B cell (primary cell): ENCODE measurements at places on chromosomes 12 and 14.

GRCh38 chr14:76267322-76268046 lies 108.5 kb upstream of the ESRRB start:
- peak; percentile 8 for DNase-seq

GRCh38 chr14:36807727-36808126 lies 146.1 kb downstream of the PAX9 start:
- no peak for DNase-seq

DNA sequence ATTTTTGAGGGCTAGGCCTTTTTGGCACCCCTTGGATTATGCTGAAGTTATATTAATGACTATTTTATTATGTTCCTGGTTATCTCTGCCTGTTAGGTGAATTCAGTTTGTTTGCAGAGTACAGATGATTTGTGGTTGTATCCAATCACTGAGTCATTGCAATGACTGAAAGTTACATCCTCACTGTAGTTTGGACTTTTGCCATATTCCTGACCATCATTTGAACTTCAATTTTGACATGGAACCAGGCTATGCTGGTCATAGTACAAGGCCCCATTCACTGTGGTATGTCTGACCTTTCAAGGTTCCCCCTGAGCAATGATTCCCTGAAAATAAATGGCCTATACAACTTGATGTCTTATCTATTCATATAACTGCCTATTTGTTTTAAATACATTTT lies 621.0 kb downstream of the CCER1 start:
- no peak for DNase-seq

GRCh38 chr12:55780685-55781084 lies 36.8 kb downstream of the SARNP start:
- DNase-seq = no peak

DNA sequence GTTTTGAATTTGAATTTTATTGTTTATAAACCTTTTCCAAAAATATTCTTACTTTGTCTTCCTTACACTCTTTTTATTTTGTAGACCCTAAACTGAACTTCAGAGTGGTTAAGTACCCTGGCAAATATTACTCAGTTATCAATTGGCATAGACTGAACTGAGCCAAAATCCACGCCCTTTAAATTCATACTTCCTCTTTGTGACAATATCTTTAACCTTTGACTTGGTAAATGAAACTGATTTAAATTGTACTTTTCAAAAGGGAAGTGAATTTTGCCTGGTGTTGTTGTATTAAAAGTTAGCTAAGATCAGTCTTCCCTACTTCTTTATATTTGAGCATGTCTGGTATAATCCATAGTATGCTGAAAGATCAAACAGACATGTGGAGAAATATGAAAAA lies 184.3 kb upstream of the USP15 start:
- DNase-seq = no peak

- DNase-seq = peak; percentile 46
These were observed 523 bp downstream of the WSB2 start for GRCh38 chr12:118060301-118061010.

GRCh38 chr14:53696217-53696965 lies 260.2 kb downstream of the BMP4 start:
- DNase-seq = no peak

- DNase-seq = no peak
These were observed 391.3 kb upstream of the FOXG1 start for GRCh38 chr14:28375295-28375694.

- no peak for DNase-seq
These were observed 119.8 kb downstream of the ASCL1 start for GRCh38 chr12:103077108-103077773.

DNA sequence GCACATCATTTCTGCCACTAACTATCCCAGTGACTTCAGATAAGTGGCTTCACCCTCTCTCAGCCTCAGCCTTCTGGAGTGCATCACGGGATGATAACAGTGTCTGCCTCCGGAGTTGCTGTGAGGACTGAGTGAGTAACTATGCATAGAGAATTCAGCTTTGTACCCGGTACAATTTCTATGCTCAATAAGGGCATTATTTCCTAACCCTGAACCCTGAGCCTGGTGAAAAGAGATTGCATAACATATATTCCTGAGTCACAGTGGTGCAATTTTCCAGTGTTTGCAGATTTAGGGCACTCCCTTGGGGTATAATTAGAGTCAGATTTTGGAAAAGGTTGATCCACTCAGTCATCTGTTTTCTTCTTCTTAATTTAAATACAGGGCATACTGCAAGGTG lies 181.1 kb downstream of the PTPN11 start:
- DNase-seq = no peak

DNA sequence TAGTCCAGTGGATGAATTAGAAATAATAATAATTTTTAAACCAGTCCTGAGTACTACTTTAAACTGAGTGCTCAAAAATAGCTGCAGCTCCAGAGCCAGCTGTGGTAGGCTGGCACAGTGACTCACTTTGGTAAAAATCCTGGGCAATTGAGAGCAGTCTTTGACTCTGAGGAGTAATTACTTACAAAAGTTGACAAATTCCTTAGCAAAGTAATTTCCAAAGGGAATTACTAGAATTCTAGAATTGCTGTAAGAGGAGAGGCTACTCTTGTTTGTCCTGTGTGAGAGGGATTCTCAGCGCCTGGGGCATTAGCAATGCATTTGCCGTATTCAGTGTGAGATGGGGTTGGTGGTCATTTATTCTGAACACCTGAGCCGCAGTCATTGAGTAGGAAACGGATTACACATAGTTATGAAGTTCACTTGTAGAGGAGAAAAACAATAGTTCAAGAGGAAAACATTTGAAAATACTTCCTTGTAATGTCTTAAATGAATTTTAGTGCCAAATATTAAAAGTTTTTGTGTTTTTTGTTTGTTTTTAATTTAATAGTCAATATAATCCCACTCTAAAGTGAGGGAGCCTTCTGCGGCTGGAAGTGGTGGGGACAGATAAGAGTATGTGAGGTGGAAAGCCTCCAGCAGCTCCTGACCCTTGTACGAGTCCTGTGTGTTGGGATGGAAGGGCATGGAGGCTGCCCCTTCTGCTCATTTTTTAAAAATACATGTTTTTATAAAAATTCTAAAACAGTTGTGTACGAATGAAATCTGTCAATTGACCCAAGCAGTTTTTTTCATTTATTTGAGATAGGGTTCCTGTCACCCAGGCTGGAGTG lies 41.9 kb downstream of the EID3 start:
- DNase-seq = no peak

- no peak for DNase-seq
These were observed 52.0 kb upstream of the SAV1 start for GRCh38 chr14:50719911-50720759.

- DNase-seq = peak; percentile 26
These were observed 117.1 kb downstream of the SLC25A47 start for GRCh38 chr14:100440207-100440631.

GRCh38 chr14:21300892-21301291 lies 21.0 kb downstream of the RPGRIP1 start:
- DNase-seq = peak; percentile 66

- DNase-seq = no peak
These were observed 21.0 kb upstream of the ACSM4 start for GRCh38 chr12:7282844-7283243.

GRCh38 chr12:52618216-52618615 lies at the start of gene KRT73:
Gene KRT73, minus strand, starts transcription at chr12:52618559. Its CDS starts 35 bp downstream, at chr12:52618524.
- DNase-seq = no peak

DNA sequence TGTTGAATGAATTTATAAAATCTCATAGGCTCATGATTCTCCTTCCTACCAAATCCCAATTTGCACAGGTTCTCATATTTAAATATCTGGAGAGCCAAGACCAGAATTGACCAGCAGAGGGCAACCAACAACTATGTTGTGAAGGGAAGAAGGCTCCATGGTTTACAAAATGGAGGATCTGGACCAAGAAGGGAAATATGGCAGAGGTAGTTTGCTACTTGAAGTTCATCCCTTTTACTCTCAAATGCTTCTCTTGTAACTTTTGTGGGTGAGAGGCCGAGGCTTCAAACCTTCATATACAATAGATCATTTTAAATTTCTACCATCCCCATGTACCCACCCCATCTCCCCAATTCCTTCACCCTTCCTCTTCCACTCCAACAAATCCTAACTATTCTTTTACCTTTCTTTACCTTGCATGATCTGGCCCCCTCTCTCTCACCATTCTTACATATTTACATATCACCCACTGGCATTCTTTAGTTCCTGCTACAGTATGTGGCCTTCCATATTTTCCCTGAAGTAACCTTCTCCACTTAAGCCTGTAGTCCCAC lies 3.8 kb upstream of the SMARCC2 start:
- DNase-seq = peak; percentile 86

GRCh38 chr14:38208618-38209562 lies 1.2 kb downstream of the SSTR1 start:
- DNase-seq = no peak

- DNase-seq = no peak
These were observed 52.0 kb downstream of the NOS1 start for GRCh38 chr12:117309276-117309925.

- DNase-seq = no peak
These were observed 71.2 kb downstream of the RASSF8 start for GRCh38 chr12:26029736-26030022.

GRCh38 chr14:53842938-53843337 lies 113.7 kb downstream of the BMP4 start:
- no peak for DNase-seq

GRCh38 chr14:55867719-55868118 lies 250.5 kb upstream of the PELI2 start:
- no peak for DNase-seq

GRCh38 chr12:27270148-27270547 lies 26.1 kb downstream of the STK38L start:
- DNase-seq = no peak

DNA sequence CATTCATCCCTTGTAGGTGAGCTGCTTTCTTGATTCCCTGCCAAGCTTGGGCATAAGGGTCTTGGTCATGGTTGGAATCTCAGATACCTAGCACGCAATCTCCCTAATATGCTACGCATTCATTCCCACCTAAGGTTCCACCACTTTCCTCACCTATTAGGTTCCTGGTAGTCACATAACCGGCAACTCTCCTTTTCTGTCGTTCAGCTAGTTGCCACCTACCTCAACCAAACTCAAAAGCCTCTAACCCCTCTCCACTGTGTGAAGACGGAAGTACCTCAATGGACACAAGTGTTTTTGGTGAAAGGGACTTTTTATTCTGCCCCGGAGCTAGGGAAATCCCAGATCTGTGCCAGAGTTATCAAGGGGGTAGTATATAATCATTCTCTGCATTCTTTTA lies 1.3 kb upstream of the TBC1D15 start:
- no peak for DNase-seq

GRCh38 chr12:57205186-57205585 lies 11.4 kb upstream of the NXPH4 start:
- DNase-seq = no peak

GRCh38 chr14:72554994-72555608 lies 338.8 kb downstream of the DPF3 start:
- no peak for DNase-seq

DNA sequence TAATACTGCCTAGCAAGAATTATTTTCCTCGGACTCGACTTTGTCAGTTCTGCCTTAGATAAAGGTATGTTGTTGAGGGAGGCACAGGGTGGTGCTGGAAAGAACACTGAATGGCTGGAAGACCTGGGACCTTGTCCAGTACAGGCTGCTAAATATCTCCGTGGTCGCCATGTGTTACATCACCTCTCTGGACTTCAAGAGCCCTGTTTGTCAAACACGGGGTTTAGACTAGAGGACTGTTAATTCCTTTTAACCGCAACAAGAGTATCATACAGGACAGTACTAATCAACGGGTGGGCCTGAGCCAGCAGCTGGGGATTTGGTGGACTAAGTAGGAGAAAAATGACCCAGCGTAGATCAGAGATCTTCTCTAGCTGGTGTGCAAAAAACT lies 476.3 kb downstream of the LRIG3 start:
- no peak for DNase-seq

DNA sequence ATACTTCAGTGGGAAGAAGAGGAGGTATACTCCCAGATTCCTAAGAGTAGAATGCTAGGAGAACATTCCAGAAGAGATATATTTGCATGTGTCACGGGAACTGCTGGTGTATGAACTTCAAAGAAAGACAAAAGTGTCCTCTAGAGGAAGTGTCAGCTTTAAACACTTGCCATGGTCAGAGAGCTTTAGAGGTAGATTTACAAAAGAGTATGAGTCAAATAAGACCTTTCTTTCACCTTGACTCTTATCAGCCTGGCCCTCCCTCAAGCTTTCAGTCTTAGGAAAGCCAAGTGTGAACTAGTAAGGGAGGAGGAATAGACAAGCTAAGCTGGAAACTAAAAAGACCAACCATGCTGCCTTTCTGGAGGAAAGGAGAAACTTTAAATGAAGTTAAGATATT lies 34.7 kb downstream of the COX8C start:
- no peak for DNase-seq
